HCT116 (cell line): ENCODE measurements at places on chromosomes 5 and 9. TPM values are rescaled to one million over a fixed set of nuclear protein-coding genes. Genes with fewer than 3 reads are reported as not detected.
A peak's percentile ranks its signal among the peaks of the same experiment; 100 is the strongest.

- H3K27me3 ChIP-seq = no peaks in the 10 kb centered on the region
- no peak overlapping the region for H3K27ac ChIP-seq
- H3K36me3 ChIP-seq = no peaks in the 10 kb centered on the region
- no peak overlapping the region for H3K4me3 ChIP-seq
- DNase-seq = no peak
Measured at GRCh38 chr5:51018423-51018822, 352.0 kb downstream of the PARP8 start.

- DNase-seq = no peak
- H3K4me1 ChIP-seq = no peaks in the 10 kb centered on the region
- H3K4me3 ChIP-seq = no peak overlapping the region
- no peak overlapping the region for H3K27ac ChIP-seq
- H3K36me3 ChIP-seq = no peaks in the 10 kb centered on the region
Measured at GRCh38 chr5:36041537-36041845, 25.2 kb downstream of the UGT3A2 start.

The NSG2 gene
- total RNA-seq = not detected

- no peaks in the 10 kb centered on the region for H3K27me3 ChIP-seq
- H3K27ac ChIP-seq = peak overlapping the region; percentile 86; the same call in 1 of the 2 replicates
- no peak overlapping the region for H3K4me3 ChIP-seq
- peaks cover 58% of the 10 kb centered on the region for H3K4me1 ChIP-seq
- DNase-seq = no peak
Measured at GRCh38 chr9:92098638-92099037, 16.6 kb downstream of the SPTLC1 start.

The HTR4 gene
- total RNA-seq = not detected

The SPINK7 gene
- not detected for total RNA-seq

DNA sequence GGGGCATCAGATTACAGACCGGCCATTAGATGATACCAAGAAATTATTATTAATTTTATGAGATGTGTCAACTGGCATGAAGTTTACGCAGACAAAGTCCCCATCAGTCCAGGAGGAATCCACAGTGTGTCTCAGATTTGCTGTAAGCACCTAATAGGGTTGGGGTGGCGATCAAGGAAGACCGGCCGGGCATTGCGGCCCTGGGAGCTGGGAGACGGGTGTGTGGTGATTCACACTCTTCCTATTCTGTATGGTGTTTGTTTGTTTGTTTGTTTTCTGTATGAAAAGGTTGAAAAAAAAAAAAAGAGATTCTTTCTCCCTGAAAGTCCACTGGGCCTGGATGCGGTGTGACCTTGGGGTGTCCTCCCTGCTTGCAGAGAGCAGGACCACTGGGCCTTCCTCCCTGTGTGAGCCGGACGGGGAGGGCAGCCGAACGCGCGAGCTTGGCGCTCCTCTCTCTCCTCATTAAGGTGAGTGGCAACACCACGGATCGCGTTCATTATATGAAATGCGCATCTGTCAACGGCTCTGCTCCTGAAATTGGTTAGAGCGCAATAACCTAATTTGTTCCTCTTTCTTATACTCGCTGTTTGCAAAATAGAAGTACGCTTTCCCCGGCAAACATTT lies 15.1 kb downstream of the RASGEF1C start:
- H3K4me1 ChIP-seq = no peaks in the 10 kb centered on the region
- H3K4me3 ChIP-seq = no peak overlapping the region
- H3K27ac ChIP-seq = no peak overlapping the region
- H3K36me3 ChIP-seq = no peaks in the 10 kb centered on the region
- H3K27me3 ChIP-seq = no peaks in the 10 kb centered on the region
- DNase-seq = no peak

- H3K27ac ChIP-seq = peak overlapping the region; percentile 86
- H3K27me3 ChIP-seq = no peaks in the 10 kb centered on the region
- H3K4me1 ChIP-seq = peaks cover 59% of the 10 kb centered on the region
- H3K36me3 ChIP-seq = peaks cover 35% of the 10 kb centered on the region
Measured at GRCh38 chr5:139276426-139276825, 17.1 kb upstream of the MATR3 start.
